ENCODE measurements at places on chromosomes 16 and 17.

DNA sequence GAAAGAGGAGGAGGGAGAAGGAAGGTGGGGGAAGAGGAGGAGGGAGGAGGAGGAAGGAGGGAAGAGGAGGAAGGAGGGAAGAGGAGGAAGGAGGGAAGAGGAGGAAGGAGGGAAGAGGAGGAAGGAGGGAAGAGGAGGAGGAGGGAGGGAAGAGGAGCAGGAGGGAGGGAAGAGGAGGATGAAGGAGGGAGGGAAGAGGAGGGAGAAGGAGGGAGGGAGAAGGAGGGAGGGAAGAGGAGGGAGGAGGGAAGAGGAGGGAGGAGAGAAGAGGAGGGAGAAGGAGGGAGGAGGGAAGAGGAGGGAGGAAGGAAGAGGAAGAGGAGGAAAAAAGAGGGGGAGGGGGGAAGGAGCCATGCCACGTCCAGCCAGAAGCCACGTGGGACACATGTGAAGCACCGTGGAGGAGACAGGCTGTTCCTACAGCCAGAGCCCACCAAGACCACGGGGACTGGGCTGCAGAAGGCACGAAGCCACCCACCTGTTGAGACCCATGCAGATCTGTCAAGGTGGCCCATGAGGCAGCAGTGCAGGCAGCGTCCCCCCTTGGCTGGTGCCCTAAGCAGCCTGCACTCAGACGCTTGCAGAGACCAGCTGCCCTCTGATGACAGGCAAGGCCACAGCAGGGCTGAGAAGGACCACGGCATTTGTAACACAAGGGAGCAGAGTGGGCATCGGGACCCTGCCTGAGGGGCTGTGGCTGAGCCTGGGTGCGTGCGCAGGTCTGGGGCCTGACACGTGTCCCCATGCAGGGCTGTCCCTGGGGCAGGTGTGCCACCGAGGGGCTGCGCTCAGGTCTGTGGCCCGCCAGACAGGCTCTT is 10.3 kb downstream of the NDUFAF8 start:
- DNase-seq: no peak

- no peak for DNase-seq
Observed at GRCh38 chr16:31331141-31331764, 23.7 kb upstream of the ITGAX start.

- DNase-seq: no peak
Observed at GRCh38 chr16:54976651-54977200, 46.1 kb downstream of the IRX5 start.

GRCh38 chr16:1818204-1818872 is 8.3 kb downstream of the HAGH start:
- no peak for DNase-seq

- no peak for DNase-seq
Observed at GRCh38 chr17:82489117-82489516, 30.4 kb upstream of the FOXK2 start.

DNA sequence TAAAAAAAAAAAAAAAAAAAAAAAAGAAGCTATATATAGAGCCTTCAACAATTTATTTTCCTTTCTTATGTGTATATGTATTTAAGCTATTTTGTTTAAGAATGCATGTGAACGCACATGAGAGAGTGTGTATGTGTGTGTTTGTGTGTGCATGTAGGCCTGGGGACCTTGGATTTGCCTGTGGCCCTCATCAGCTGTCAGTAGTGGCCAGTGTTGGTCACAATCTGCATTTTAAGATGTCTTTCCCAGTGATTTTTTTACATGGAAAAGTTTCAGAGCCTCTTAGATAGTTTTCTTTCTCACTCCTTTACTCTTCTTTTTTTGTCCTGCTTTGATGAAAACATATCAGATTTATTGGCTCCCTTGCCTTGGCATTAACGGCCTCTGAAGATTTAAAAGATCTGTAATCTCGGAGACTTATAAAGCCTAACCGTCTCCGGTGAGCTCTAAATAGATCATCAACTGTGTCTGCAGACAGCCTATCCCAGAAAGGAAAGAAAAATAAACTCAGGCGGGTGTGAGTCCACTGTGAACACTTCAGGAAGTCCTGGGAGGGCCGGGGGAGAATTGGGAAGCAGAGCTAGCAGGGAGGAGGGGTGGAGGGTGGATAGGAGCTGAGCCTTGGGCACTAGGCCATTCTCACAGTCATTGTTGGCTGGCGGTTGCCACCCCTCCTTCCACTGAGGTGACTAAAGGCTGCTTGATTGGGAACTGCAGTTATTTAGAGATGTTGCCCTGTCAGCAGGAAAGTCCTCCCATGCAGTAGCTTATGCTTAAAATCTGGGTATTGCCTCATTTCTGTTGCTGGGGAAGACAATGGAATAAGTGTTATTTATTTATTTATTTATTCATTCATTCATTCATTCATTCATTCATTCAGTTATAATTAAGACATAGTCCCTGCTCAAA is 86.8 kb downstream of the WWP2 start:
- DNase-seq: no peak

- peak; percentile 26 for DNase-seq
Observed at GRCh38 chr17:56593646-56594319, at the start of gene NOG. Gene NOG, plus strand, starts transcription at chr17:56593699. Its CDS starts 525 bp downstream, at chr17:56594224.

GRCh38 chr16:88296437-88297177 is 86.2 kb upstream of the ZNF469 start:
- DNase-seq: no peak

Data from stimulated activated CD8-positive, alpha-beta memory T cell treated with anti-CD3 and anti-CD28 coated beads, Interleukin-12 subunit alpha, Interleukin-12 subunit beta, amount 100 ng/mL, for 4 hours (primary cell).